Activated CD4-positive, alpha-beta T cell treated with anti-CD3 and anti-CD28 coated beads, Interleukin-2, amount 10 ng/mL, durations not matched to agents 7 days and 5 days (primary cell): ENCODE measurements at places on chromosomes 3 and 15. TPM values are rescaled to one million over a fixed set of nuclear protein-coding genes. Genes with fewer than 3 reads are reported as not detected.

DNA sequence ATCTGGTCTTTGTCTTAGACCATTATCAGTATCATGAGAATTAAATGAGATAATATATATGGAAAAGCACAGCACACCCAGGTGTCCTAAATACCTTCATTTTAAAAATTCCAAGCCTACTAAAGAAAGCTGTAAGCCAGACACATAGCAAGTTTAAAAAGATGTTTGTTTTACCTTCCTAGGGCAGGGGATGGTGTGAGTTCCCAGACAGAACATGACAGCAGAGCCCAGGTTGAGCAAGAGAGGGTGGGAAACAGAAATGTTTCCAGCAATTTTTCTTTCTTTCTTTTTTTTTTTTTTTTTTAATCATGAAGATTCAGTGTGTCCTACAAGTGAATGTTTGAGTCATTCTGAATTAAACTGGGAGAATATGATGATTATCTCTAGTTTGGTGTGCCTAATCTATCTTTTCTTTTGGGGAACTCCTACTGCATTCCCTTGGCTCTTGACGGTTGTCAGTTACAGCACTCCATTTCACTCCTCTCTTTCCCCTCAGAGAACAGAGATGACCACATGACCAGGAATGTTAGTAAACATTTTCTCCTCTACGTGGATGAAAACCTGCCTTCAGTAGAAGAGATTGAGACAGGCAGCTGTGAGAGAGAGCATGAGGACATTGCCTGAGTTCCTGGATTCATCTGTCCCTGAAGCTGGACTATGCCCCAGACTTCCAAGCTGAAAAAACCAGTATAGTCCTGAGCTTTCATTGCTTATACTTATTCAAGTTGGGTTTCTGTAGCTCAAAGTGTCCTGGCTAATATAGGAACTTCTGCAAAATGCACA, 54.5 kb upstream of the ARL14 start:
- H3K27me3 ChIP-seq = peaks cover 18% of the 10 kb centered on the region
- no peaks in the 10 kb centered on the region for H3K36me3 ChIP-seq
- H3K27ac ChIP-seq = no peak overlapping the region
- no peaks in the 10 kb centered on the region for H3K4me1 ChIP-seq

Gene PPP1R14D
- total RNA-seq = not detected

Gene AP3B2
- total RNA-seq = not detected

- no peak overlapping the region for H3K4me3 ChIP-seq
- H3K36me3 ChIP-seq = no peaks in the 10 kb centered on the region
- H3K4me1 ChIP-seq = no peaks in the 10 kb centered on the region
These were observed 40.5 kb downstream of the SCN11A start for GRCh38 chr3:39011191-39011736.

DNA sequence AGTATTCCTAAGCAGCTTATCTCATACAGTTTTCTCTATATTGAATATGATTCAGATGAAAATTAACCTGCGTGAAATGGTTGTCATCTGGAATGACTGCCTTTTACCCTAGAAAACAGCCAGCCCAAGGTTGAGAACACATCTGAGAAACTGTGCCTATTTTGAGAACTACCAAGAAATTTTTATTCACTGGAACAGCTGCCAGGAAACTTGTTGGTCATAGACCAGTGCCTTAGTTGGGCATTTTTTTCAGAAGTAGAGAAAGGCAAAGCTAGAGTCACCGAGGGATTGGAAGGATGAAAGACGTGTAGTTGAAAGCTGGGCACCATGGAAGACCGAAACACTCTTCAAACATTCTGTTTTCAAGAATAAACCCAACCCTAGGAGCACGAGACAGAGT, 277.1 kb downstream of the LPP start:
- no peaks in the 10 kb centered on the region for H3K27me3 ChIP-seq
- DNase-seq = no peak
- H3K36me3 ChIP-seq = peaks cover 33% of the 10 kb centered on the region
- peaks cover 29% of the 10 kb centered on the region for H3K4me1 ChIP-seq

Gene MME
- not detected for total RNA-seq

DNA sequence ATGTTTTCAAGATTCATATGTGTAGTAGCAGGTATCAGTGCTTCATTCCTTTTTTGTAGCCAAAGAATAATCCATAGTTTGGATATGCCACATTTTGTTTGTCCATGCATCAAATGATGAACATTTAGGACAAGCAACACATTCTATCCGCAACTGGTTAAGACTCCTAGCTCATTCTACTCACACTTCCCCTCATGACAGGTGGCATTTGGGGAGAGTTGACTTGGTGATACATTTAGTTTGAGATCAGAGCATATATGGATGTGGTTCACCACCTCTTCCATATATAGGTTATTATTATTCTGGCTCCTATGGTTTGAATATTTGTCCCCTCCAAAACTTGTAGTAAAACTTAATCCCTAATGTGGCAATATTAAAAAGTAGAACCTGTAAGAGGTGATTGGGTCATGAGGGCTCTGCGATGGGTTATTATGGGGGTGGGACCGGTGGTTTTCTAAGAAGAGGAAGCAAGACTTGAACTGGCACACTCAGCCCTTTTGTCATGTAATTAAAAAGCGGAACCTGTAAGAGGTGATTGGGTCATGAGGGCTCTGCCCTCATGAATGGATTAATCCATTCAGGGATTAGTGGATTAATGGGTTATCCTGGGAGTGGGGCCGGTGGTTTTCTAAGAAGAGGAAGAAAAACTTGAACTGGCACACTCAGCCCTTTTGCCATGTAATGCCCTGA, 75.3 kb upstream of the HRH1 start:
- H3K4me1 ChIP-seq = no peaks in the 10 kb centered on the region
- no peak overlapping the region for H3K4me3 ChIP-seq
- DNase-seq = no peak
- no peak overlapping the region for H3K27ac ChIP-seq
- no peaks in the 10 kb centered on the region for H3K36me3 ChIP-seq
- H3K27me3 ChIP-seq = peaks cover 22% of the 10 kb centered on the region

GRCh38 chr15:48984811-48985352, 21.2 kb upstream of the SHC4 start:
- no peaks in the 10 kb centered on the region for H3K4me1 ChIP-seq
- H3K36me3 ChIP-seq = peaks cover 4% of the 10 kb centered on the region
- H3K27me3 ChIP-seq = peaks cover under 1% of the 10 kb centered on the region
- DNase-seq = no peak

GRCh38 chr3:173553635-173554280, 156.2 kb downstream of the NLGN1 start:
- no peak overlapping the region for H3K27ac ChIP-seq
- no peaks in the 10 kb centered on the region for H3K4me1 ChIP-seq
- DNase-seq = no peak
- peaks cover 2% of the 10 kb centered on the region for H3K27me3 ChIP-seq

Gene CMSS1
- 37.2 TPM for total RNA-seq

DNA sequence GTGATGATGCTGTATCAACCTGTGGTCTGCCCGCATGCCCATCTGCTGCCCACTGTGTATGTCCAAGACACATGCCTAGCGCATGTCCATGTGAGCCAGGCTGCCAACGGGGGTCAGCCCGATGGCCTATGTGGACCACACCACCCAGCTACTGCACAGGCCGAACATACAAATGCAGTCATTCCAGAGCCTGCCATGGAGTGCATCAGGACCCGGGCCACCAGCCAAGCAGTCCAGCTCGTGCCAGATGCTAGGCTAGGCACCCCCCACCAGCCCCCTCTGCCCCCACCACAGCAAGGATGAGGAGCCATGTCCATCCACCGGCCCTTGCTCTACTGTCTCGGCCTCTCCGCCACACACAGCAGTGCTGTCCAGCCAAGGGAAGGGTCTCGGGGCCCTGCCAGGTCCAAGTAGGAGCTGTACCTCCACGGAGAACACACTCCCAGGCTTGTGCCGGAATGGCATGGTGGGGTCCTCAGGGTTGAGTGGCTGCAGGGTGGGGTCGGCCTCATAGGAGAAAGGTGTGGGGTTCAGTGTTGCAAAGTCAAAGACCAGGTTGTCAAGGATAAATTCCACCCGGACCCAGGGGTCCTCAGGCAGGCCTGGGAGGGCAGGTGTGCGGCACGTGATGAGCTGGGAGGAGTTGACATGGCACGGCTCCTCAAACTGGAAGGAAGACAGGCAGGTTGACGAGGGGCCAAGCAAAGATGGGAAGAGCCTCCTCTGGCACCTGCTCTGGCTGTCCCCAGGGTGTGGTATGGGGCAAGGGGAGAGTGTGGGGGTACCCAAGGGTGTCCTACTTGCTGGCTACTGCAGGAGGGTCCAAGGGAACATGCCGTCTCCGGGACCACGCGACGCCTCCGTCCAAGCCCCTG, 15.3 kb downstream of the PLXNB1 start:
- H3K27me3 ChIP-seq = no peaks in the 10 kb centered on the region
- no peaks in the 10 kb centered on the region for H3K4me1 ChIP-seq
- no peak for DNase-seq
- no peak overlapping the region for H3K4me3 ChIP-seq
- H3K27ac ChIP-seq = no peak overlapping the region

DNA sequence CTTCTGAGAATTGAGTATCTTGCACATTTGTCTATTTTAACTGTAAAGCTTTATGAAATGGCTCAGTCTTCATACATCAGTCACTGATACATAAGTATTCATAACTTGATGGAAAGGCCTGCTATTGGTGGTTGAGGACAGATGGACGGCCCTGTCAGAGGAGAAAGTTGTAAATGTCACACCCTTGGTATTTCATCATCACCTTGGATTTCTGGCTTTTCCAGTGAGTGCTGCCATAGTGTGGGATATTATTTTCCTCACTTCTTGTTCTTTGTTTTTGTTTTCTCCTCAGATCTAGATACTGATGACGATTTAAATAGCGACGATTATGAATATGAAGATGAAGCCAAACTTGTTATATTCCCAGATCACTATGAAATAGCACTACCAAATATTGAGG, 47.9 kb downstream of the USP13 start:
- peaks cover 3% of the 10 kb centered on the region for H3K36me3 ChIP-seq
- DNase-seq = no peak
- no peak overlapping the region for H3K4me3 ChIP-seq

Gene TTLL13
- 0.45 TPM for total RNA-seq

- peaks cover 30% of the 10 kb centered on the region for H3K36me3 ChIP-seq
- H3K27ac ChIP-seq = no peak overlapping the region
- no peak for DNase-seq
- H3K27me3 ChIP-seq = no peaks in the 10 kb centered on the region
These were observed 67.1 kb downstream of the TOP2B start for GRCh38 chr3:25597535-25598101.

GRCh38 chr15:60568914-60569391, 90.0 kb upstream of the ICE2 start:
- no peaks in the 10 kb centered on the region for H3K27me3 ChIP-seq
- H3K4me3 ChIP-seq = no peak overlapping the region
- H3K4me1 ChIP-seq = peaks cover 87% of the 10 kb centered on the region

DNA sequence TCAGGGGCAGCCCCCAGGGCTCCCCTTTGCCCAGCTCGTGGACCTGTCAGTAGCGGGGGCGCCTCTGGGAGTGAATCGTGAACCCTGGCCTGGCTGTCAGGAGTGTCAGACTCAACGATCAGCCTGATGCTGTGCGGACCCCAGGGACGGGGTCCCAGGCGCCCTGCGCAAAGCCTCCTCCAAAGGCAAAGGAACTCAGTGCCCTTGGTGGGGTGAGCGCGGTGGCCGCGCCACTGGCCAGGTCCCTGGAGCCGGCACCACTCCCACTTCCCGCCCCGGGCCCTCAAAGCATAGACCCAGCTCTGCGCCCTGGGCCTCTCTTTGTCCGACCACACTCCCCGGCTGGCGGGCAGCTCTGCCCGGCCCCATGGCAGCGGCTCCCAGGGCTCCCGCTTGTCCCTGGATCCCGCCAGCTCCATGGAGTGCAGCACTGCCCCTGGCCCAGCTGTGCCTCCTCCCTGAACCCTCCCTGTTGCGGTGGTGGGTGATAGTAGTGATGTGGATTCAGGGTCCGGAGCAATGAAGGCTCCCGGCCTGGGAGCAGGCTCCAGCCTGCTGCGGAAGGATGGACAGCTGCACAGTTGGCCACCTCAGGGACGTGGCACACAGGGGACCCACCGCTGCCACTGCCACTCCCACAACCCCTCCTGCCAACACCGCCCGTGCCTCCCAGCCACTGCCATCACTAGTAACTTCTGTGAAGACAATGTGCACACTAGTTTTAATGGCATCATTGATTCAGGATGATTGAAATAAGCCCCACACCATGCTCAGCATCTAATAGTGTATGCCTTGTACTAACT, 263.8 kb downstream of the ZBBX start:
- DNase-seq = no peak
- H3K27ac ChIP-seq = no peak overlapping the region
- no peaks in the 10 kb centered on the region for H3K36me3 ChIP-seq
- H3K4me1 ChIP-seq = no peaks in the 10 kb centered on the region
- H3K27me3 ChIP-seq = no peaks in the 10 kb centered on the region

- DNase-seq = no peak
- no peaks in the 10 kb centered on the region for H3K4me1 ChIP-seq
- no peak overlapping the region for H3K4me3 ChIP-seq
- H3K36me3 ChIP-seq = no peaks in the 10 kb centered on the region
- H3K27me3 ChIP-seq = no peaks in the 10 kb centered on the region
- H3K27ac ChIP-seq = no peak overlapping the region
These were observed 28.8 kb upstream of the GLCE start for GRCh38 chr15:69131362-69132220.

Gene ECE2
- not detected for total RNA-seq
